ENCODE measurements at places on chromosomes 7 and 10.

GRCh38 chr7:131803816-131804215 is 247.4 kb upstream of the PODXL start:
- DNase-seq: no peak

DNA sequence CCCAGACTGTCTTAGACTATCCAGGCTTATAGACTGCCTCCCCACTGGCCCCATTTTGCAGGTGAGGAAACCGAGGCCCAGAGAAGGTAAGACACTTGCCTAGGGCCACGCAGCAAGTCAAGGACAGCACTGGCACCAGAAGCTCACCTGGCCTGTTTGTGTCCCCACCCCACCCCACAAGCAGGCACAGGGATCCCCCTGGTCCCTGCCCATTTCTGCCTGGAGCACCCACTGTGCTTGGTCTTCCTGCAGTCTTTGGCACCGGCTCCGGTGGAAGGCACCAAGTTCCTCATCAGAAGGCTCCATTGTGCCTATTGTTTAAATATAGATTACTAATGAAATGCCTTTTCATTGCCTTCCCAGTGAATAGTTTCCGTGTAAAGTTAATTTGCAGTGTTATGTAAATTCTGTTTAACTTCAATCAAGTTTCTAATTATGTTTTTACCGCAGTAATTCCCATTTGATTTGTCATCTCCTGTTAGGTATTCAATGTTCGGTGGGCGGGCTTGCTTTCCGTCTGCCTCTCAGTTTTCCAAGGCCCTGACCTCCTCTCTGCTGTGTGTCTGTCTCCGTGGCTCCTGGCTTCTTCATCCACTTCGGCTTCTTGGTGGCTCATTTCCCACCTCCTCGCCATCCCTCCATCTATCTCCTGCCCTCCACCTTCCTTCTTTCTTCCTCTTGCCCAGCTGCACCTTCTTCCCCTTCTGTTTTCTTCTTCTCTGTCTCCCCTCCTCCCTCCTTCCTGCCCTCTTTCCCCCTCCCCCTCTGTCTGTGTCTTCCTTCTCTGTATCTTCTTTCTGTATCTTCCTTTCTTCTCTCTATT is 75.8 kb downstream of the ZMIZ1 start:
- no peak for DNase-seq

GRCh38 chr7:130521258-130521951 is 29.5 kb downstream of the MEST start:
- no peak for DNase-seq

- DNase-seq: no peak
These were observed 7.1 kb downstream of the CLCN1 start for GRCh38 chr7:143322760-143323633.

DNA sequence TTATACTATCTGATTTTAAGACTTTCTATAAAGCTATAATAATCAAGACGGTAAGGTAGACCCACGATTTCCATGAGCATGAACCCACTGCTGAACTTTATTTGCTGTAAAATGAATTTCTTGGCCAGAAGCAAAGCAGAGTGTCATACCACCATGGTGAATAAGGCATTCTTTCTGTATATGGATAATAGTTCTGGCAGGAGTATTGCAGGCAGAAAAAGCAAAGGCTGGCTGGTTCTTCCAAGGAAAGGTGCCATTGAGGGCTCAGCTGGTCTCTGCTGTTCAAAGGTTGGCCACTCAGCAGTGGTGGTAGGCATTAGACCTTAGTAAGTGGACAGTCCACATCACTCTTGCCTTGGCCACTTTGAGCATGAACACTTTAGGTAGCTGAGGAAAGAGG is 104.1 kb upstream of the KCNMA1 start:
- no peak for DNase-seq

- no peak for DNase-seq
These were observed 42.7 kb downstream of the NRG3 start for GRCh38 chr10:81917666-81918065.

- no peak for DNase-seq
These were observed 8.3 kb downstream of the CALD1 start for GRCh38 chr7:134787720-134788119.

DNA sequence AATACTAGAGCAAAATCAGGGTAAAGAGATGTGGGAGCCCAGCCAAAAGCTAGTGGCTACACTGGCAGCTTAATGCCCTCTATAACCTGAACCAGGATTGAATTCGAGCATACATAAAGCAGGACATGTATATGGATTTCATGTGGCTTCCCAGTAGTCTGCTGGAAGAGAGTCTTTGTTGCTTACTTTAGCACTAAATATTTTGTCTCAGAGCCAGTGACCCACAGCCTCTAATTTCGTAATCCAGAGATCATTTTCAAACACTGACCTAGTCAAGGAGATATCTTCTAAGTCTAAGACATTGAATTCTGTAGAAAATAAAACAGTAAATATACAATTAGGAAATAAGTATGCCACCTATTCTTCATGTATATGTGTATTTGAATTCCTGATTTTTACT is 64.2 kb upstream of the GNAI1 start:
- no peak for DNase-seq

GRCh38 chr7:131011976-131012375 is 278.0 kb upstream of the KLF14 start:
- DNase-seq: no peak

GRCh38 chr7:101405474-101406067 is 42.9 kb downstream of the COL26A1 start:
- DNase-seq: no peak

GRCh38 chr7:22635349-22635748 is 91.7 kb upstream of the IL6 start:
- no peak for DNase-seq

GRCh38 chr10:4262449-4262848 is 477.4 kb upstream of the KLF6 start:
- no peak for DNase-seq

DNA sequence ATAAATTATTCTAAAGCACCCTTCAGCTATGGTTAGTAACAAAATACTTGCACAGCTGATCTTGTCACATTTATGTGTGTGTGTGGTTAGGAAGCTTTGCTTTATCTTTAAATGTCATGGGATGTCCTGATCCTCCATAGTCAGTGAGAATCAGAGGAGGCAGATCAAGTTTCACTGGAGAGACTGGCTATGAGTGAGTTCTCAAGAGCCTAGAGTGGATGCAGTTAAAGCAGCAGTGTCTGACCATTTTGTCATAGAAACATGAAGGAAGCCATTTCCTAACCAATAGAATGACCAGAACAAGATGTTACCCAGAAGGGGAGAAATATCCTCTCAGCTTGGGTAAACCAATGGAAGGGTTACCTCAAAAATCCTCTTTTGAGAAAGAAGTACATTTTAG is 207.2 kb upstream of the DKK1 start:
- DNase-seq: no peak

GRCh38 chr7:82305347-82306005 is 138.1 kb downstream of the CACNA2D1 start:
- no peak for DNase-seq

- no peak for DNase-seq
These were observed 41.7 kb downstream of the CACUL1 start for GRCh38 chr10:118712930-118713634.

GRCh38 chr10:124237282-124237961 is 144.0 kb upstream of the CHST15 start:
- DNase-seq: no peak

DNA sequence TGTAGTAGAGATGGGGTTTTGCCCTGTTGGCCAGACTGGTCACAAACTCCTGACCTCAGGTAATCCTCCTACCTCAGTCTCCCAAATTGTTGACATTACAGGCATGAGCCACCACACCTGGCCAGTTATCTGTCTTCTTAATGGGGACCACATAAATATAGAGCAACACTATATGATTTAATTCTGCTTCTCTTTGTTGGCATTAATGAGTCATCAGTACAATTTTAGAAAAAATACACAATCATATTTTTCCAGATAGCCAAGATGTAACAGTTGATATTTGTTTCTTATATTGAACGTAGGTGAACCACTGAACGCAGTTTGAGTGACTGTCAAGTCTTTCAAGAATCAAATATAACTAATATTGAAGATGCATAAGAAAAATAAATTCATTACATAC is 48.5 kb downstream of the LCOR start:
- DNase-seq: no peak

DNA sequence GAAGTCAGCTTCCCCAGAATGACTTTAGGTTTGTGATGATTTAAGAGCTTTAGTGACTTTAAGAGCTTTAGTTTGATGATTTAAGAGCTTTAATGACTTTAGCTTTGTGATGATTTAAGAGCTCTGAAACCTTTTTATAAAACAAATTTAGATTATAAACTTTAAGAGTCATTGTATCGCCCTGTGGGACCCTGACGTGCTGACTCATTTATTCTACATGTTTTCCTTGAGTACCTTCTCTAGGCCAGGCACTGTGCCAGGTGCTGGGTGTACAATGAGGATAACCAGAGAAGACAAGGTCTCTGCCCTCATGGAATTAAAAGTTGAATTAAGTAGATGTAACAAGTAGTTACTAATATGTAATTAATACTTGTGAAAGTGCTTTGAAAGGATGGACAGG is 45.4 kb downstream of the CNNM1 start:
- DNase-seq: no peak

GRCh38 chr7:151742713-151743480 is 134.0 kb downstream of the PRKAG2 start:
- DNase-seq: no peak

GRCh38 chr10:10056961-10057360 is 960.7 kb upstream of the CELF2 start:
- DNase-seq: no peak

GRCh38 chr7:104450861-104451260 is 122.5 kb downstream of the LHFPL3 start:
- DNase-seq: no peak

GRCh38 chr10:3668966-3669330 is 116.1 kb downstream of the KLF6 start:
- no peak for DNase-seq

GRCh38 chr10:32795598-32796183 is 162.3 kb downstream of the ITGB1 start:
- no peak for DNase-seq

- DNase-seq: no peak
These were observed 530.8 kb downstream of the CNTNAP2 start for GRCh38 chr7:146647445-146647844.

DNA sequence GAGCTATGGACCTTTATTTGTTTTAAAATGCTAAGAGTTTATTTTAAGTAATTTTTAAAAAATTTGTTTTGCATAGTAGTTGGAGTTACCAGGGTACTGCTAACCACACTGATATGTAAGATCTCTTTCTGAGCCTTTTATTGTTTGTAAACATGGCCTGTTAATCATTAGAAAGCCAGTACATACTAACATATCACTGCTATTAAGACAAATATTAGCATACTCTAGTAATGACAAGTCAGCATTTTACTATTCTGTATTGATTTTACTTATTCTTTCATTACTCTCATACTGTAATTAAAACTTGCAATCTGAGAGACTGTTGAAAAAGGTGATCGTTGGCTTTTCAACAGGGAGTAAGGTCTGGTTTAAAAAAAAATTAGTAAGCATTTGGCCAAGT is 66.7 kb downstream of the PTEN start:
- DNase-seq: no peak

- DNase-seq: peak; percentile 50
These were observed 70.8 kb upstream of the UCN3 start for GRCh38 chr10:5293691-5294550.

DNA sequence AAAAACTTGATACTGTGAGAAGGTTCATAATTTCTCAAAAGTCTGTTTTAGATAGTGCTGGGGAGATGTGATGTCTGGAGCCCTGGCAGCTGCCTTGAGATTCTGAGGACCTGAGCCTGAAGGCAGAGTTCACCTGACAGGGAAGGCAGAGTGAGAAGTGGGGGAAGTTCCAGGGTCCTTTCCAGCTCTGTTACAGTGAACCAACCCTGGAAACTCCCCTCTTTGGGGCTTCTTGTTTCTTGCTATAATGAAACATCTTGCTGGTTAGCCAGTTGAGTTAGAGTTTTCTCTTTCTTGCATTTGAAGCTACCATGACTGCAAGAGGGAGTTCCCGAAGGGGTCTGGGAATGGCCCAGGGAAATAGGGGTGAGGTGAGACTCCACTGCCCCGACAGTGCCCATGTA is 158.9 kb upstream of the TNRC18 start:
- DNase-seq: no peak

DNA sequence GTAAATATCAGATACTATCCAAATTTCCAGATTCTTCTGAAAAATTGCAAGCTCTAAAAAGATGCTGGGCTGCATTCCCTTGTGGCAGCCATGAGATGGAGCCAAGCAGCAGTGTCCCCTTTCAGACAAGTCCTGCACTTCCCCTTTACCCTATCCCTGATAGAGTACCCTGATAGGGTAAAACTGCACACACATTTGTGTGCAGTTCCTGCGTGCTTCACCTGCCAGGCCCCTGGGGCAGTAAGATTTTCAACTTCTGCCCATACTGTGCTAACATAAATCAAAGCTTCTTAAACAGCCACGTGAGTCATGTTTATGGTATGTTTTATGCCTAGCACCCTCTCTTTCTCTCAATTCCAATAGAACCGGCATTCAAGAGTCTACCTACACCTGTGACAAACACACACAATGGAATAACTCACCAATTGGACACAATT is 52.2 kb downstream of the IFIT5 start:
- peak; percentile 41 for DNase-seq

GRCh38 chr10:61747307-61747706 is 84.6 kb downstream of the CABCOCO1 start:
- DNase-seq: no peak

DNA sequence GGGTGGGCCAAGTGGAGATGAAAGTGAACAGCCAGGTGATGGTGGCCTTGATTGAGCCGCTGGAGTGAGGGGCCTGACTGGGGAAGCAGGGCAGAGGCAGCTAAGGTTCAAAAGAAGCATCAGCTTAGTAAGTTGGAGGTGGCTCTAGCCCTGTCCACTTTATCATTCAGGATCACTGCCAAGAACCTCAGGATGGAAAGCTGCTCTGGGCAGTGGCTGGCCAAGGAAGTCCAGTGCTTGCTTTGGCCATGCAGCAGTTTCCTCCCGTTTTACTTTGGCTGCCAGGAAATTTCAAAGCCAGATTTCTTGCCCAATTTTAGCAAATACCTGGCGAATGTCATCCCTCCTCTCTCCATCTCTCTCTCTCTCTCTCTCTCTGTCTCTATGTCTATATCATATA is 384.9 kb downstream of the PLXNA4 start:
- DNase-seq: no peak

DNA sequence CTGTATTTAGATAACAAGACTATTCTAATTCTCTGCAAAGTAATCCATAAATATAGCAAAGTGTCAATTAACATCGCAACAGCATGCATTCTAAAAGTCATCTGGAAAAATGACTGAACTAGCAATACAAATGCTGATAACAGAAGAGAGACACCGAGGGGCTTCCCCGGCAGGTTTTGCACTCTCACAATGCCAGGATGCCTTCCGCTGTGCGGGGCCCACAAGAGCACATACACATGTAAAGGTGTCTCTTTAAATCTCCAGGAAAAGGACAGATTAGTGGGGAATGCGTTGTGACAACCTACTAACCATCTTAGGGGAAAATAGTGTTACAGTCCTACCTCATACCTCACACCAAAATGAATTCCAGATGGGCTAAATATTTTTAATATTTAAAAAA is 86.9 kb downstream of the CXCL12 start:
- DNase-seq: no peak

- DNase-seq: no peak
These were observed 1072.8 kb downstream of the GRM8 start for GRCh38 chr7:126179916-126180315.
